ENCODE measurements at places on chromosomes 11 and 22.

DNA sequence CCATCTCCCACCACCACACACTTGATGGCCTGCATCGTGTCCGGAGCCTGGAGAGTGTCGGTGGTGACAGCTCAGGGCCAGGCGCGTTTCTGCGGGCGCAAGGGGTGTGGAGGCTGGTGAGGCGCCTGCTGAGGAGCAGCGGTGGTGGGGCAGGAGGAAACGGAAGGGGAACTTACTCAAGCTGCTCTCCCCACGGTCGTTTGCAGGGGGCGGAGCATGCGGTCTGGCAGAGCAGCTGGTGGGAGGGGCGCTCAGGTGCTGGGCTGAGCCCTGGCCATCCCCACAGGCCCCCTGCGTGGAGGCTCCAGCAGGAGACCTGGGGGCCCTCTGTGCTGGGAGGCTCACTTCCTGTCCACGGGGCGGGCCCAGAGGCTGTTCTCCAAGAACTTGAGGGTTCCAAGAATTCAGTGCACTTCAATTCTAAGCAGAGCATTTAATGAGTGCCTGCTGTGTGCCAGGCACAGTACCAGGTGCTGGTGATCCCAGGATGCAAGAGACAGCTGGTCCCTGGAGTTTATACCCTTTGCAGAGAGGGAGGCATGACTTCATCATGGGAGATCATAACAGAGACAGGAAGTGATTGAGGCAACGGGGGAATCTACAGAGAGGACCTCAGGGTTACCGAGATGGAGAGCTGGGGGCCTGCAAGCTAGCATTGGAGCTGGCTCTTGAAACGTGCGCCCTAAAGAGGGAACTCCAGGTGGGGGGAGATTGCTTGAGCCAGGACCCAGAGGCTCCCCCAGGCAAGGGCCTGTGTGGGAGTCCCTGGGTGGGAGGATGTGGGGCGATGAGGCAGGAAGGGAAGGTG is at the start of gene RAC2:
Gene RAC2, minus strand, starts transcription at position 156 of the 808 bp plus-strand sequence. Its CDS starts 121 bp downstream, at position 35.
- peak; percentile 81 for DNase-seq

DNA sequence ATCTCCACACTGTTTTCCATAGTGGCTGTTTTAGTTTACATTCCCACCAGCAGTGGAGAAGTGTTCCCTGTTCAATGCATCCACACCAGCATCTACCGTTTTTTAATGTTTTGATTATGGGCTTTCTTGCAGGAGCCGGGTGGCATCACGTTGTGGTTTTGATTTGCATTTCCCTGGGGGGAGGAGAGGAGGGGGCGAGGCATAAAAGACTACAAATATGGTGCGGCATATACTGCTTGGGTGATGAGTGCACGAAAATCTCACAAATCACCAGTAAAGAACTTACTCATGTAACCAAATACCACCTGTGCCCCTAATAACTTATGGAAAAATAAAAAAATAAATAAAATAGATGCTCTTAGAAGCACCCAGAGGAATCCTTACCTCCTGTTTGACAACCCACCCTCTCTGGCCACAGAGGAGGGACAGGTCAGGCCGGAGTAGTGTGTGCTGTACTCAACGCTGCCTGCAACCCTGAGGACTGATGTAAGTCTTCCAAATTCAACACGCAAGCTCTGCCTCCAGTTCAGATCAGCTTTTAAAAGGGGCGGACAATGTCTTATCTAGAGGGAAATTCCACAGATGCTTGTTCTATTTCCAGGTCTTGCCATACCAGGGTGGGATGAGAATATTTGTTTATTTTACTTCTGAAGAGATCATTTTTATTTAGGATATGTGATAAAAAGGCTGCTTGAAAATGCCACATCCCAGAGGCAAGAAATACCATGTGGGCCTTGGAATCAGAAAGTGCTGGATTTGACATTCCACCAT is 329.6 kb upstream of the B3GAT1 start:
- no peak for DNase-seq

DNA sequence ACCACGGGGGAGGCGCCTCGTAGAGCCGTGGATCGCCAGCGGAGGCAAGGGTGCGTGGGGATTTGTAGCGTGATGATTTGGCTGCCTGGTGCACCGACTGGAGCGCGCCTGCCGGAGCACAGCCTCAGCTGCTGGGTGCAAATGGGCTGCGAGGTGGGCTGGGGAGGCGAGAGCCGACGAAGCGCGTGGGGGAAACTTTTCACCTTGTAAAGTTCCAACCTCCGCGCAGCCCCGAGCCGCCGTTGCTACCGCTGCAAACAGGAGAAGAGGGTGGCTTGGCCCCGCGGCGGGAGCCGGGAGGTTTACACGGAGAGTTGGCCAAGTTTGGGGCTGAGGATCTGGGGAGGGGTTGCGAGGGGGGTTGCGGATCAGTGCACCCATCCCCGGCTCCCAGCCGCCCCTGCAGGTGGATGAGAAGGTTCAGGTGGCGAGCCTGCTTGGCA is 528 bp downstream of the FAT3 start:
- DNase-seq: no peak

DNA sequence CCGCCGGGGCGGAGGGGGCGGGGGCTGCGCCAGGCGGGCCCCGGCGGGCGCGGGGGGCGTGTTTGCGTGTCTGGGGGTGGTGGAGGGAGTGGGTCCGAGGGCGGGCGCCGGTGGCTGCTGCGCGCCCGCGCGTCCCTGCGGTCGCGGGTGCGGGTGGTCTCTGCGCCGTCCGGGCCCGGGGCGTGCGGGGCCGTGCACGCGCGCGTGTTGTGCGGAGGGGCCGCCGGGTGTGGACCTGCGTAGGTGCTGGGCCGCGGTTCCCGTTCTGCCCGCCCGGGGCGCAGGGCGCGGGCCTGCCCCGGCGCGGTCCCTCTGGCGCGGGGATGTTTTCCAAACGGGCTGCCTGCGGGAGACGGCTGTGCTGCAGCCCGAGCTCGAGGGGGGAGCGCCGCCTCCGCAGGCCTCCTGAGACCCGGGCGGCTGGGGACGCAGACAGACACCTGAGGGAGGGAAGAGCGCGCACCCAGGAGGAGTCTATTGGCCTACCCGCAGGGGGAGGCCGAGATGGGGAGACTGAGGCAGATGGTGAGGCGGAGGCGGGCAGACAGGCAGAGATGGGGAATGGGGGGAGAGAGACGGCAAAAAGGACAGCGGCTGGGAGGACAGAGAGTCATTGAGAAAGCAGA is 442 bp downstream of the PELI3 start:
- DNase-seq: no peak

DNA sequence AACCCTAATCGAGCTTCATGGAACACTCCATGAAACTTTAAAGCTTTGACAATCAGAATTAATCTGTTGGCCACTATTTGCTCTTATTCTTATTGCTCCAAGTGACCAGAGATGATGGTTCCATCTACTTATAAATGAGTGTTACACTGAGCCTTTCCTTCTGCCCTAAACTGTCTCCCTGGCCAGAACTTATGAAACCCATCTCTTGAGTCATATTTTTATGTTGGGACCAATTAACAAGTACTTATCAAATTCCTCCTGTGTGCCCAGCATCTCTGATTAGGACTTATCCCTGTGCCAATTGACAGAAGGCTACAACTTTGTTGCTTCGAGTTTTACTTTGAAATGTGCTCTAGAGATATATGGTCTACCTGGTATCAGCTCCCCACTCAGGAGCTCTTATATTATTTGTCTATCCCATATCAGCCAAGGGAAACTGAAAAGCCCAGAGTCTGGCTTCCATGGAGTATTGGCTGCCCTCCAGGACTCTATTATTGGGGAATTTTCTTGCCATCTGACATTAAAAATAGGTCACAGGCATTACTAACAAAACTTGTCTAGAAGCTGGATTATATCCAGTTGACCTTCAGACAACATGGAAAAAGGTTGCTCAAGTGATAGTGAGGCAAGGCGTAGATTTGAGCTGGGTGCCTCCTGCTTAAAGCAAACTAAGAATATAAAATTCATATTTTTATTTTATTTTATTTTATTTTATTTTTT is 8.8 kb downstream of the KREMEN1 start:
- no peak for DNase-seq

GRCh38 chr22:17217179-17217578 is 2.1 kb downstream of the ADA2 start:
- no peak for DNase-seq

DNA sequence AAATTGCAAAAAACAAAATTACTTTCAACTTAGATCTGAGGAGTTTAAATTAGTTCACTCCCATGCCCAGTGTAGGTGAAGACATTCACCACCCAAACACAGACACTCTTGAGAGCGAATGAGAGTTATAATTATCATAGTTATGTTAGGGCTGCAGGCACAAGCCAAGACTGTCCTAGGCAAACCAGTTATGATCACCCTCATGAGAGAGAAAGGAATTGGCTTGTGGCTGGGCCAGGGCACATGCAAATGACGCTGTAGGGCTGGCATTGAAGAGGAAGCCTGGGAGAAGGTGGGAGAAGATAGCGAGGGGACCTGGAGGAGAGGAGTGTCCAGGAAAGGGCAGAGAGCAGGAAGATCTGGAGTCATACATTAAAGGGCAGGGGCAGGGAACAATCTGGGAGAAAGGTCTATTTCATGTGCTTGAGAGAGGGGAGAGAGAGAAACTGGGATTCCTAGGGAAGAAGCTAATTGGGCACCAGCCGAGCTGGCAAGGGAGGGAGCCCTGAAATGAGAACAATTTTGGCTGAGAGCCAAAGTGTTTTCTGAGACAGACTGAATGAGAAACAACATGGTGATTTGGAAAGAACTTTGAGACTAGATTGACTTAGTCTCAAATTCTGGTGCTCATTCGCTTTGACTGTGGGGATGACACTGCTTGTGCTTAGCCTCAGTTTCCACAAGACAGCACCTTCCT is 279.9 kb downstream of the KIRREL3 start:
- DNase-seq: no peak

DNA sequence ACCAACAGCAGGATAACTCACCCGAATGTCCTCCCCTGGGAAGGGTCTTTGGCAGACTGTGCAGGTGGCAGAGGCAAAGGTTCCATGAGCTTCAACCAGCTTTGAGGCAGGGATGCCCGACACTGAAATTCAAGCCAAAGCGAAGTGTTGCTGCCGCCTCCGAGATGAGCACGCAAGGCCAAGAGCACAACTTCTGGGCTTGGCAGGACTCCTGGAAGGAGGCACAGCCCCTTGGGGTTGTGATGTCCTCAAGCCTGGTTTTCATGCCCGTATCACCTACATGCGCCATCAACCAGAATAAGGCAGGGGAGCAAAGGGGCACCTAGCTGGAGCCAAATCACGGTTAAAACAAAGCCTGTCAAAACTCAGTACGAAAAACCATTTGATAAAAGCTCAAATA is 5.7 kb downstream of the SIRT3 start:
- no peak for DNase-seq

- no peak for DNase-seq
These were observed 616.6 kb downstream of the LRRC4C start for GRCh38 chr11:40842750-40843339.

DNA sequence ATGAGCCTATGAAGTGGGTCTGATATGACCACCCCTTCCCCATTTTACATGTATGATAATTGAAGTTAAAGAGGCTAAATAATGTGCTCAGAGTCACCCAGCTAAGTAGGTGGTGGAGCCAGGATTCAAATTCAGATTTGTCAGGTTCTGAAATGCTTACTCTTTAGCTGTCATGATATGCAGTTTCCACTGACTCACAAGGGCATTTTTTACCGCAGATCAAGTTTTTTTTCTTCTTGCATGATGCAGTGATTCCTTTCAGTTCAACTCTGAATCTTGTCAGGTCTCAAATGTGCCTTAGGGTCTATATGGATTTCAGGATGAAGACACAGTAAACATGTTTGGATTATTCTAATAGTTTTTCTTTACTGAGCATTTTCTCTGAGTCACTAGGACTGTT is 12.6 kb upstream of the TRIM44 start:
- DNase-seq: peak; percentile 7

- DNase-seq: no peak
These were observed 13.6 kb upstream of the NUP50 start for GRCh38 chr22:45150139-45150538.

GRCh38 chr11:38582151-38582550 is 1984.1 kb upstream of the RAG2 start:
- no peak for DNase-seq

GRCh38 chr22:27843441-27843840 is 41.9 kb upstream of the MN1 start:
- DNase-seq: no peak

- DNase-seq: no peak
These were observed 15.0 kb upstream of the MUC15 start for GRCh38 chr11:26587073-26587472.

- no peak for DNase-seq
These were observed 47.4 kb upstream of the BIRC3 start for GRCh38 chr11:102269927-102270326.

GRCh38 chr11:120288021-120288420 is 37.1 kb upstream of the TLCD5 start:
- no peak for DNase-seq

- no peak for DNase-seq
These were observed 884.8 kb downstream of the METTL15 start for GRCh38 chr11:28992996-28993395.

DNA sequence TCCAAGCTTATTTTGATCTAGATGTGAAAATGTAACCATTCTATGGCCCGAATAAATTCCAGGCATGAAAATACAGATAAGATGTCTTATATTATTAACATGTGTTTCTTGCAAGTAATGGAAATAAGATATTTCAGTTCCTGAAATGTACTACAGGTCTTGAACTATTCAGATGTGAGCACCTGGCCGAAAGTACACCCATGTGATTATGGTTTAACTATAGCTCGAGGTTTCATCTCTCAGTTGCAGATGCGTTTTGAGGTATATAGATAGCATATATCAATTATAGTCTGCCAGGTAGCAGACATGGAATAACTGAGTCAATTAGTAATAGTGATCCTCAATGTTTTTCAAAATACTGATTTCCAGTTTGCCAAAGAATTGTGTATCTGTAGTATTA is 68.3 kb downstream of the DDIAS start:
- no peak for DNase-seq

GRCh38 chr11:67408437-67409200 is 4.7 kb downstream of the TBC1D10C start:
- DNase-seq: peak; percentile 25

DNA sequence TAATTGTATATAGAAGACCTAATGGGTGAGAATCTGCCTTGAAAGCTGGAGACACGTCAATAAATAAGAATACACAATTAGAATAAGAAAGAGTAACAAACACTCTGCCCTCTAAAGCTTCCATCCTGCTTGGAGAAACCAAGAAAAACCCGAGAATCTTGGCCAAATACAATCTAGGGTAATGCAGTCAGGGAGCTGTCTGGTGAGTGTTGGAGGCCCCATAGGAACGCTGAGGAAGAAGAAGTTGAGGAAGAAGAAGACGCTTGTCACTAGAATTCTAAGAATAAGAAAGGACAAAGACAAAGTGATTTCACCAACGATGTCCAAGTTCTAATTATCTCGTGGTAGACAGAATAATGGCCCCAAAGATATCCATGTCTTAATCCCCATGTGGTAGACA is 4485.9 kb upstream of the OR11H1 start:
- DNase-seq: no peak

DNA sequence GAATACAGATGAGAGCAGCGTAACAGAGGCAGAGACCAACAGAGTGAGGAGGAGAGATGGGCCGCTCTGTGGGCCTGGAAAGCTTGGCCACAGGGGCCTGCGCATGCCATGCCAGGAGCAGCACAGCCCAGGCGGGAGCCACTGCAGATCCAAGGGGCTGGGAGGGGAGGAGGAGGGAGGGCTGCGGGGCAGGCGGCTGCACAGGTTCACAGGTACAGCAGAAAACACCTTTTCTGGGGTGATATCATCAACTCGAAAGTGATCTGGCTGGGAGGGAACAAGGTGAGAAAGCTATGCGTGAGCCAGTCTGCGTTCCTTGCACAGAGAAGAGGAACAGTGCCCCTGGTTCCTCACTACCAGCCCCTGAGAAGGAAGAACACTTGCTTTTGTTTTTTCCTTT is 14.8 kb downstream of the VPS37C start:
- DNase-seq: no peak
